ENCODE measurements at places on chromosomes 13 and 19.

GRCh38 chr19:8089664-8090601 is 37.4 kb downstream of the CCL25 start:
- no peak overlapping the region for H3K4me3 ChIP-seq
- DNase-seq, result no peak
- H3K36me3 ChIP-seq, result peaks cover 1% of the 10 kb centered on the region
- peaks cover 2% of the 10 kb centered on the region for H3K27me3 ChIP-seq
- no peak overlapping the region for H3K27ac ChIP-seq

DNA sequence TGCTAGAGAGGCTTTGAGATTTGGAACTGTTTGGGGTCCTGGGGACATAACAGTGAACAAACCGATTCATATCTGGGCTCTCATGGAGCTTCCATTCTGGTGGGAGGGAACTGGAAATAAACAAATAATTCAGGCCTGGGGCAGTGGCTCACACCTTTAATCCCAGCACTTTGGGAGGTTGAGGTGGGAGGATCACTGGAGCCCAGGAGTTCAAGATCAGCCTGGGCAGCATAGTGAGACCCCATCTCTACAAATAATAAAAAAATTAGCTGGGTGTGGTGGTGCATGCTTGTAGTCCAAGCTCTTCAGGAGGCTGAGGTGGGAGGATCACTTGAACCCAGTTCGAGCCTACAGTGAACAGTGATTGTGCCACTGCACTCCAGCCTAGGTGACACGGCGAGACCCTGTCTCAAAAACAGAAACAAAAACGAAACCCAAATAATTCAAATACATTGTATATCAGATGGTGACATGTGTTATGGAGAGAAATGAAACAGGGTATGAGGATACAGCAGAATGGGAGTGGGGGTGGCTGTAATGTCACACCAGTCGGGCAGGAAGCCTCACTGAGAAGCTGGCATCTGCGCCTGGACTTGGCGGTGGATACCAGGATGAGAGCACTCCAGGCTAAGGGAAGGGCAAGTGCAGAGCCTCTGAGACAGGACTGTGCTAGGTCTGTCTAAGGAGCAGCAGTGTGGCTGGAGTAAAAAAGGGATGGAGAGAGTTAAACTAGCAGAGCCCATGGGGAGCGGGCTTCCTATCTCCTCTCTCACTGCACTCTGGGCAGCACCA is 131.1 kb upstream of the ZNF536 start:
- H3K27me3 ChIP-seq, result peaks cover 14% of the 10 kb centered on the region
- no peak overlapping the region for H3K4me3 ChIP-seq
- H3K36me3 ChIP-seq, result no peaks in the 10 kb centered on the region
- no peak for DNase-seq
- no peak overlapping the region for H3K27ac ChIP-seq

GRCh38 chr13:25080773-25081172 is 15.2 kb upstream of the PABPC3 start:
- no peaks in the 10 kb centered on the region for H3K36me3 ChIP-seq
- H3K4me1 ChIP-seq, result no peaks in the 10 kb centered on the region
- H3K27ac ChIP-seq, result no peak overlapping the region
- no peak for DNase-seq
- H3K4me3 ChIP-seq, result no peak overlapping the region

- DNase-seq, result peak; percentile 97
- no peaks in the 10 kb centered on the region for H3K36me3 ChIP-seq
- H3K27ac ChIP-seq, result peak overlapping the region; percentile 93
- H3K4me3 ChIP-seq, result peak overlapping the region; percentile 68
- no peaks in the 10 kb centered on the region for H3K27me3 ChIP-seq
Measured at GRCh38 chr13:79451500-79451962, 29.4 kb upstream of the NDFIP2 start.

- H3K4me1 ChIP-seq, result peaks cover 8% of the 10 kb centered on the region
- no peak overlapping the region for H3K27ac ChIP-seq
Measured at GRCh38 chr13:33228648-33229445, 56.7 kb downstream of the STARD13 start.

GRCh38 chr19:571566-571974 is 826 bp upstream of the BSG start:
- H3K27me3 ChIP-seq, result no peaks in the 10 kb centered on the region
- peaks cover 3% of the 10 kb centered on the region for H3K36me3 ChIP-seq
- H3K4me3 ChIP-seq, result peak overlapping the region; percentile 90
- H3K27ac ChIP-seq, result peak overlapping the region; percentile 92
- peaks cover 31% of the 10 kb centered on the region for H3K4me1 ChIP-seq

GRCh38 chr19:40547836-40548235 is 28.8 kb upstream of the SHKBP1 start:
- no peaks in the 10 kb centered on the region for H3K36me3 ChIP-seq
- no peak overlapping the region for H3K4me3 ChIP-seq
- DNase-seq, result no peak
- H3K27me3 ChIP-seq, result peaks cover 30% of the 10 kb centered on the region
- H3K4me1 ChIP-seq, result peaks cover 7% of the 10 kb centered on the region
- no peak overlapping the region for H3K27ac ChIP-seq

GRCh38 chr19:16325641-16326400 is 1.2 kb downstream of the KLF2 start:
- H3K36me3 ChIP-seq, result peaks cover 2% of the 10 kb centered on the region
- H3K27me3 ChIP-seq, result peaks cover 14% of the 10 kb centered on the region
- H3K27ac ChIP-seq, result no peak overlapping the region
- DNase-seq, result peak; percentile 22
- peaks cover 53% of the 10 kb centered on the region for H3K4me1 ChIP-seq

- H3K36me3 ChIP-seq, result no peaks in the 10 kb centered on the region
- no peak overlapping the region for H3K27ac ChIP-seq
- no peak for DNase-seq
- H3K4me3 ChIP-seq, result no peak overlapping the region
Measured at GRCh38 chr13:44305917-44306370, 67.7 kb upstream of the SERP2 start.

DNA sequence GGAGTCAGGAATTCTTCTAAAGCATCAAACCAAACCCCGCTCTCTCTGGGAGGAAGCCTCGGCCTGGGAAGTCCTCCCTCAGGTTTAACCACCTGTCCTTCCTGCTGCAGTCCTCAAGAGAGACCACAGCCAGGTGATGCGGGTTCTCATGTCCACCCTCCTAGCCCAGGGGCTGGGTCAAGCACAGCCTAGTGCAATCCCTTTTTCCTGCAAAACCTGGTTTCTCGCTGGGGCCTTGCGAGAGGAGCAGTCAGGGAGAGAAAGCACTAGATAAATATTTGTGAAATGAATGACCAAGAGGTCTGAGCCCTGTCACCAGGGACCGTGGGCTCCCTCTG is 2.4 kb downstream of the SLC8A2 start:
- peaks cover 9% of the 10 kb centered on the region for H3K4me1 ChIP-seq
- DNase-seq, result no peak
- no peak overlapping the region for H3K4me3 ChIP-seq
- H3K36me3 ChIP-seq, result no peaks in the 10 kb centered on the region
- no peak overlapping the region for H3K27ac ChIP-seq
- H3K27me3 ChIP-seq, result peaks cover 39% of the 10 kb centered on the region

DNA sequence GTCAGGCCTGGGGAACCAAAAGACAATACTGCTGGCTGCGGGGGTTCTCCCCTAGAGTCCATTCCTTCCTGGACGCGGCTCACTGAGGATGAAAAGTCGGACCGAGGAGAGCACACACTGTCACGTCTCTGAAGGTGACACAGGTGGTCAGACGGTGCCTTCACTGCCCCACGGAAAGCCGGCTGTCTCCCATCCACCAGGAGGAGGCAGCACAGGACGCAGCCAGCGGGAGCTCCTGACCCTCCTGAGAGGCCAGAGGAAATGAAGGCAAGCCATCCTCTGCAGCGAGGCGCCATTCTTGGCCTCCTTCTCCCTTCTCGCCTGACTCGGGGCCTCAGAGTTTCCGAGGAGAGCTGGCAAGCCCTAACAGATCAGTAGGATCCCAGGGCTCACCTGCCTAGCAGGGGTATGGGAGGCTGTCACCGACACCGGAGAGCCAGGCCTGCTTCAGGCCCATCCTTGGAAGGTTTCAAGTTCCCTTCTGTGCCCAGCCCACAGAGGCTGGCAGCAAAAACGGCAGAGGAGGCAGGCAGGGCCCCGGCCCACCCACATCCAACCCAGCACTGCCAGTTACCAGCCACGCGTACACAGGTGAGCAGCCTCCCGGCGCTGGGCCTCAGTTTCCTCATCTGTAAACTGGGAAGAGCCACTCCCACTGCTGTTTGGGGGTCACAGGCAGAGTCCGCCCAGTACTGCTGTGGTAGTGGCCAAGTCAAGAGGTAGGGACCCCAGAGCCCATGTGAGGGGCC is 4.5 kb downstream of the REXO1 start:
- no peak for DNase-seq
- no peaks in the 10 kb centered on the region for H3K27me3 ChIP-seq
- peaks cover 55% of the 10 kb centered on the region for H3K4me1 ChIP-seq
- H3K27ac ChIP-seq, result peak overlapping the region; percentile 13
- H3K4me3 ChIP-seq, result no peak overlapping the region

GRCh38 chr13:45705918-45706317 is 3.8 kb downstream of the CBY2 start:
- peaks cover 14% of the 10 kb centered on the region for H3K4me1 ChIP-seq
- no peak overlapping the region for H3K4me3 ChIP-seq

DNA sequence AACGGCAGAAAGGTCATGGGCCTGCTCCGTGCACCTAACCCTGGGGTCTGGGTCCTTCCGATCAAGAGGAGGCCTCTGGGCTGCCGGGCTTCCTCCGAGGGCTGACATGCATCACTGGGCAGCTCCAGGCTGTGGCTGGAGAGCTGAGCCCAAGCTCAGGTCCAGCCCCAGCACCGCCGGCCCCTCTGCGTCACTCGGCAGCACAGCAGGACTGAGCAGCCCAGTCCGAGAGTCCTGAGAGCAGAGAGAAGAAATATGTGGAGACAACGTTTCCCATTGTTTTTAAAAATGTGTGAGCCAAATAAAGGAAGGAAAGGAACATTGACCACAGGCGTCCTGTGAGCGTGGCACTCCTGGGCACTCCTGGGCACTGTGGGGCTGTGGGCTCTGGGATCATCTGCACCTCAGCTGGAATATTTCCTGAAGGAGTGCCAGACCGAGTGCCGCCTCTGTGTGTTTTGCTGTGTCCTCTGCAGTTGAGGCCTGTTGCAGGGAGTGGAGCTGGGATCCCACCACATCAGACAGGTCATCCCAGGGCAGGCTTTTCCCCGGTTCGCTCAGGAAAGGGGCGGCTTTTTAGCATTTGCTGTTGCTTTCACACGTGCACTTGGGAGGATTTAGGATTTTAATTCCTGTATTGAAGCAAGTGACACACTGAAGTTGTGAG is 37.8 kb upstream of the TFDP1 start:
- H3K4me1 ChIP-seq, result peaks cover 2% of the 10 kb centered on the region
- peaks cover 13% of the 10 kb centered on the region for H3K36me3 ChIP-seq
- no peak overlapping the region for H3K4me3 ChIP-seq
- H3K27me3 ChIP-seq, result no peaks in the 10 kb centered on the region
- no peak for DNase-seq

- H3K27me3 ChIP-seq, result peaks cover 5% of the 10 kb centered on the region
- DNase-seq, result no peak
- H3K4me1 ChIP-seq, result no peaks in the 10 kb centered on the region
- no peaks in the 10 kb centered on the region for H3K36me3 ChIP-seq
- H3K27ac ChIP-seq, result no peak within 1 kb of the TSS
- no peak within 1 kb of the TSS for H3K4me3 ChIP-seq
Measured at GRCh38 chr19:4518345-4519171, at the start of gene PLIN4. PLIN4 (minus strand) TSS chr19:4518486; CDS start chr19:4518272, 214 bp downstream.

DNA sequence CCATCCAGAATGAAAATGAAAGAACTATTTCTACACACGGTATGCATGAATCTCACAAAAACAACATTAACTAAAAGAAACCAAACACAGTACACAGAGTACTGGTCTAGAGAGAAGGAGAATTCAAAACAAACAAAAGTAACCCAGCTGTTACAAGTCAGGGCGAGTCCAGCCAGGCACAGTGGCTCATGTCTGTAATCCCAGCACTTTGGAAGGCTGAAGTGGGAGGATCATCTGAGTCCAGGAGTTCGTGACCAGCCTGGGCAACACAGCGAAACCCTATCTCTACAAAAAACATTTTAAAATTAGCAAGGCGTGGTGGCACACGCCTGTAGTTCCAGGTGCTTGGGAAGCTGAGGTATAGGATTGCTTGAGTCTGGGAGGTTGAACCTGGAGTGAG is 1.7 kb upstream of the PSMC4 start:
- peaks cover 45% of the 10 kb centered on the region for H3K4me1 ChIP-seq
- H3K27me3 ChIP-seq, result no peaks in the 10 kb centered on the region
- peaks cover 30% of the 10 kb centered on the region for H3K36me3 ChIP-seq
- no peak for DNase-seq
- peak overlapping the region; percentile 95 for H3K4me3 ChIP-seq
- peak overlapping the region; percentile 97 for H3K27ac ChIP-seq

All from activated naive CD4-positive, alpha-beta T cell treated with anti-CD3 and anti-CD28 coated beads for 36 hours (primary cell).